ENCODE measurements at places on chromosomes 5 and 9. TPM values are rescaled to one million over a fixed set of nuclear protein-coding genes. Genes with fewer than 3 reads are reported as not detected.

The GFI1B gene
- not detected for total RNA-seq

- no peak for DNase-seq
These were observed 114.0 kb downstream of the KCNIP1 start for GRCh38 chr5:170617533-170618490.

DNA sequence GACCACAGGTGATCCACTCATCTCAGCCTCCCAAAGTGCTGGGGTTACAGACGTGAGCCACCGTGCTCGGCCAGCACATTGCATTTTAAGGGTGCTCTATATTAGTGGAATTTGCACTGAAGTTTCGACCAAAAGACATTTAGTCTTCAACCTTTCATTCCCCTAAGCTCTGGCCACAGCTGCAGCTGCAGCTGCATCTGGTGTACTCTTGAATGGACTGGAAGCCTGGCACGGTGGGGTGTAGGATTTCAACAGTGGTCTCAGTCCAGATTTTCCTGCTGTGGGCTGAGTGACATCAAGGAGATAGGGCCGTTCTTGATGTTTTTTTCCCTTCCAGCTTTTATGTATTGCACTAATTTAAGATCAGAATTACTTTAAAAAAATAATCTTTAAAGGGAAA is 255.2 kb downstream of the PDZD2 start:
- no peak for DNase-seq

The KIF24 gene
- total RNA-seq, result 6.9 TPM

DNA sequence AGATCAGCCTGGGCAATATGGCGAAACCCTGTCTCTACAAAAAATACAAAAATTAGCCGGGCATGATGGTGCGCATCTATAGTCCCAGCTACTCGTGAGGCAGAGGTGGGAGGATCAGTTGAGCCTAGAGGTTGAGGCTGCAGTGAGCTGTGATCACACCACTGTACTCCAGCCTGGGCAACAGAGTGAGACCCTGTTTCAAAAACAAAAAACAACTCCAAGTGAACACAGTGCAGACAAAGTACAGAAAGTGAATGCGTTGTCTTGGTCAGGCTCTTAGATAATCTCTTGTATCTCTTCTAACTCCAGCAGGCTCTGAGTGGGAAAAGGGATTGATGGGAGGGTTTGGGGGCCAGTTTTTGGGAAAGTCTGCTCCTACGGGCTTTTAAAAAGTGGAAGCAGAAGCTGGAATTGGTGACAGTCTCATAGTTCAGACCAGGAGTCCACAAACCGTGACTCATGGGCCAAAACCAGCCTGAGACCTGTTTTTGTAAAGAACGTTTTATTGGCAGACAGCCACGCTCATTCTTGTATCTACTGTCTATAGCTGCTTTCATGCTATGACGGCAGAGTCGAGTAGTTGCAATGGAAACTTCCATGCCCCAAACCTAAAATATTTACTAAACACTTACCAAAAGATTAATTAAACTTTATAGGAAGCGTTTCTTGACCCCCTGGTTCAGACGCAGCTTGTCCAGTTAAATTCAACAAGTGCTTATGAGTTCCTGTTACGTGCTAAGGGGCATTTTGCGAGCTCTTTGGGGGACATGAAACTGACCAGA is 32.9 kb downstream of the NDST1 start:
- DNase-seq, result no peak
